ENCODE measurements at places on chromosomes 1 and 21. TPM values are rescaled to one million over a fixed set of nuclear protein-coding genes. Genes with fewer than 3 reads are reported as not detected.
A peak's percentile ranks its signal among the peaks of the same experiment; 100 is the strongest.

NKAIN1 gene
- 35.3 TPM for total RNA-seq

DNA sequence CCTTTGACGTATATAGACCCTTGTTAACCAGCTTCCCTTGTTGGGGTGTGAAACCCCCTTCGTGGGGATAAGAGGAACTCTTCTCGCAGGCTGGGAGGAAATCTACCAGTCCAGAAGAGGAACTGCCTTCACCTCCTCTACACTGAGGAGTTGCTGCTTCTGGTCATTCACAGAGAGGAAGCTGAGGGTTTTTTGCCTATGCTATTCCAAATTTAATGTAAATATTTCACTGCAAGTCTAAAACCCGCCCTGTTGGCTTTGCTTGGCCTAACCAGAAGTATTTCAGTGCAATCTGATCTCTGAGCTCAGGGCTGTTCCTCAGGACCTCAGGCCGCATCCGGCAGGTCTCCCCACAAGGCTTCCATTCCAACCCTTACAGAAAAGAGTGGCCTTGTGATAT is 150.1 kb downstream of the HIVEP3 start:
- H3K4me3 ChIP-seq: no peak overlapping the region
- H3K4me1 ChIP-seq: no peaks in the 10 kb centered on the region
- DNase-seq: no peak
- no peak overlapping the region for H3K27ac ChIP-seq
- H3K27me3 ChIP-seq: no peaks in the 10 kb centered on the region

TFAP2E gene
- 1.5 TPM for total RNA-seq

TMEM61 gene
- 0.44 TPM for total RNA-seq

KRTAP19-7 gene
- total RNA-seq: not detected

- peaks cover 57% of the 10 kb centered on the region for H3K36me3 ChIP-seq
- H3K4me3 ChIP-seq: no peak overlapping the region
- H3K27me3 ChIP-seq: no peaks in the 10 kb centered on the region
- DNase-seq: no peak
These were observed 19.4 kb downstream of the LDLRAD2 start for GRCh38 chr1:21831454-21831970.

DNA sequence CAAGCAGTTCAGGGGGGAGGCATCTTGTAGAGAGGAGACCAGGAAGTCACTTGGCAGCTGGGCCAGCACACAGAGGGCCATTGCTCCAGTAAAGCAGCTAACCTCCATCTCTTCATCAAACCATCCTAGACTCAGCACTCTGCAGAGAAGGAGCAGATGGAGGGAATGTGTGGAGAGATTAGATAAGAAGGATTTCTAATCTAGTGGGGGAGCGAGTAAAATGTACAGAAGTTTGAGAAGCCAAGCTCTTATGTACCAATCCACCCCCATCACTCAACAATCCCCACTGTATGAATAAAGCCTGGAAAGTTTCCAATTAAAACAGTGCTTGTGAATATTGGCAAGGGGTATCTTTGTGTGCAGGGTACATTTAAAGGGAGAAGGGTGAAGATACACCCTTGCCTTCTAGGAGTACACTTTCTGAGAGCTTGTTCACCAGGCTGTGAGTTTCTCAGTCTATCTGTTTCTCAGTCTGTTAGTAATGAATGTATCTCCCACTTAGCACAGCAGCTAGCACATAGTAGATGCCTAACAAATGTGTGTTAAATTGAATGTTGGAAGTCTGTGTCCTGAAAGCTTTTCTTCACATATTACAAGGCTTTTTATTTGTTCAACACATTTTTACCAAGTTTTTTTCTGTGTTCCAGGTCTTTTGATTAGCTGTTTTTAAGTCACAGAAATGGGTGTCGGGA is 142.7 kb upstream of the UBE2U start:
- peaks cover 25% of the 10 kb centered on the region for H3K4me1 ChIP-seq
- H3K27ac ChIP-seq: no peak overlapping the region
- no peak for DNase-seq

GCSAML gene
- total RNA-seq: not detected

DNA sequence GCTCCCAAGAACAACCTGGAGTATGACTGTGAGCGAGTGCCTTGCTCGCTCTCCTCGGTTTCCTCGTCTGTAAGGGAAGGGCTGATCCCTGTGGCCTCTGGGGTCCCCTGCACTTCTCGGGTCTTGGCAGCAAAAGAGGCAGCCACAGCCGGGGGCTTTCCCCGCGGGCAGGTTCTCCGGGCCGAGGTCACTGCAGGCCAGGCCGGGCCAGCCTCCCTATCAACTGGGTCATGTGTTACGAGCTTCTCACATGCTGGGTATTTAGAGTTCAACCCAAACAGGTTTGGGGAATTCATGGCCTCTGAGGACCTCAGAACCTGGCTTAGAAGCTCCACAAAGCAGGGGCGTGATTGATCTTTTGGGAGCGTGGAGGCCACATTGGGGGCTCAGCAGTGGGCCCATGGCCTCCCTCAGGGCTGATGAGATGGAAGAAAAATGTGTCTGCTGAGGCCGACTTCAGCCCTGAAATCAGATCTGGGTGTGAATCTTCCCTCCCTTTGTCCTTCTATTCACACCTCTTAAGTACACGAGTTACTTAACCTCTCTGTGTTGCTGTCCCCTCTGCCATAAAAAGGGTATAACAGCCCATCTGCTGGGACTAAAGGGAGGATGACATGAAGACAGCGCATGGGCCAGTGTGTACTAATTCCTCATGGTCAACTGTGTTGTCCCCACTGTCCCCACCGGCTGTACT is 103.7 kb downstream of the PRDM2 start:
- peaks cover 39% of the 10 kb centered on the region for H3K27me3 ChIP-seq
- H3K4me1 ChIP-seq: peaks cover 27% of the 10 kb centered on the region
- H3K36me3 ChIP-seq: no peaks in the 10 kb centered on the region
- H3K27ac ChIP-seq: no peak overlapping the region
- DNase-seq: no peak

CCT8 gene
- total RNA-seq: 329 TPM

RAB42 gene
- total RNA-seq: 10.1 TPM

DNA sequence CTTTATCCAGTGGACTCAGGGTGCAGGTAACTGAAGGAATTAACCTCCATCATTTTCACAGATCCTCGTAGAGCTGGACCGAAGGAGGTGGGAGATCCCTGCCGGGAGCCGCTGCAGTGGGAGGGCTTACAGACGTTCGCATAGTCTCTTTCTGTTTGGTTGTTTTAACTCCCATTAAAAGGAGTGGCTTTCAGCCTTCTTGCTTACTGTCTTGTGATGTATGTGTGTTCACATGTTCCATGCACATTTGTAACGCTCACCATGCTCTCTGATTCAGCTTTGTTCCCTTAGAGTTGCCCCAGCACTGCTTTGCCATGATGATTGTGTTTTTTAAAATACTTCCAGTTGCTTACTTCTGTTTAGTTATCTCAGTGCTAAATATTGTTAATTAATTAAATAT is 85.8 kb downstream of the ADARB1 start:
- no peak for DNase-seq
- no peaks in the 10 kb centered on the region for H3K27me3 ChIP-seq
- H3K4me3 ChIP-seq: no peak overlapping the region
- no peak overlapping the region for H3K27ac ChIP-seq
- H3K36me3 ChIP-seq: no peaks in the 10 kb centered on the region
- H3K4me1 ChIP-seq: peaks cover 19% of the 10 kb centered on the region

DNA sequence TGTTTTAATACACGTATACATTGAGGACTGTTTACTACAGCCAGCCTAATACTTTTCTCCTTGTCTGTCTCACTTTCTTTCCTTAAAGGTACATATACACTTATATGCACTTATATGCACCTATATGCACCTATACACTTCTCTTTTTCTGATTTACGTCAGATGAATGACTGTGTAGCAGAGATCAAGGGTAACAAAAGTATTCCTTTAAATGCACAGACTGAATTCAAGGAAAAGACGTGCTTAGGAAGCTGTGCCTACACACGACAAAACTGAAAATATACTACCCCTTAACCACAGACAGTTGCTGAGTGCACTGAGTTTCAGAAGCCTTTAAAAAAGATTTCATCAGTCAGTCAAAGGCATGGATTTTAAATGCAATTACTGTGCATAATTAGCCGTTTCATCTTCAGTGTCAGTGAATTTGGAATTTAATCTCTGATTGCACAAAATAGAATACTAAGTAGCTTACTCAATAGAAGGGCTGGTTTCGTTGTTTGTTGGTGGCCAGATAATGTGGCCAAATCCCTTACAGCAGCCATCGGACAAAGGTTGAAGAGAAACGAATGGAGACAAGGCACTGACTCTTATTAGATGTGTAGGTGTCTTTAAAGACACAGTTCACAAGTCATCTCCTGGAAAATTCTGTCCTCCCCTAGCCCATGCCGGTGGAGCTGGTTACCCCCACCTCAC is 38.3 kb upstream of the TARBP1 start:
- no peaks in the 10 kb centered on the region for H3K27me3 ChIP-seq
- no peaks in the 10 kb centered on the region for H3K36me3 ChIP-seq
- H3K27ac ChIP-seq: peak overlapping the region; percentile 57
- peaks cover 26% of the 10 kb centered on the region for H3K4me1 ChIP-seq

DNA sequence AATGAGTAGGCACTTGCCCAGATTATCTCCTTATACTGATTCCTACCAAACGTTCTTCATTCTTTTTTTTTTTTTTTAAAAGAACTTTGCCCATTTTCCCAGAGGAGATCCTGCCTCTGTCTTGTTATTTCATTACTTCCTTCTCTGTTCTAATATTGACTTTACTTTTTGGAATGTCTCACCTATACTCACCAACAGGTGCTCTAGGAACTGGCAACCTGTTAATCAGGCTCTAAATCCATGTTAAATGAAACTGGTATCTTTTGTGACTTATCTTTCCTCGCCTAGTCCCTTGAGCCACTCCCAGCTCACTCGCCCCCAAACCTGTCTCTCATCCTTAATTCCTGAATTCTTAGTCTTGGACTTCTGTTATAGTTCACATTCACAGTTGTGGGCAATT is 1.2 kb upstream of the CRCT1 start:
- no peak for DNase-seq
- no peak overlapping the region for H3K4me3 ChIP-seq
- peaks cover 18% of the 10 kb centered on the region for H3K27me3 ChIP-seq
- no peak overlapping the region for H3K27ac ChIP-seq
- peaks cover 70% of the 10 kb centered on the region for H3K36me3 ChIP-seq

GRCh38 chr1:5221451-5221850 is 567.0 kb downstream of the AJAP1 start:
- H3K27ac ChIP-seq: no peak overlapping the region
- H3K4me1 ChIP-seq: no peaks in the 10 kb centered on the region
- H3K36me3 ChIP-seq: peaks cover 70% of the 10 kb centered on the region
- H3K27me3 ChIP-seq: peaks cover 83% of the 10 kb centered on the region
- DNase-seq: no peak

MAP3K7CL gene
- total RNA-seq: 0.37 TPM

GRCh38 chr1:236492378-236492777 is 31.4 kb upstream of the LGALS8 start:
- H3K27ac ChIP-seq: no peak overlapping the region
- DNase-seq: no peak
- no peaks in the 10 kb centered on the region for H3K36me3 ChIP-seq
- peaks cover 22% of the 10 kb centered on the region for H3K4me1 ChIP-seq

LIN28A gene
- total RNA-seq: 1,150 TPM

RSPO1 gene
- total RNA-seq: 0.11 TPM

PSRC1 gene
- total RNA-seq: 56.9 TPM

DNA sequence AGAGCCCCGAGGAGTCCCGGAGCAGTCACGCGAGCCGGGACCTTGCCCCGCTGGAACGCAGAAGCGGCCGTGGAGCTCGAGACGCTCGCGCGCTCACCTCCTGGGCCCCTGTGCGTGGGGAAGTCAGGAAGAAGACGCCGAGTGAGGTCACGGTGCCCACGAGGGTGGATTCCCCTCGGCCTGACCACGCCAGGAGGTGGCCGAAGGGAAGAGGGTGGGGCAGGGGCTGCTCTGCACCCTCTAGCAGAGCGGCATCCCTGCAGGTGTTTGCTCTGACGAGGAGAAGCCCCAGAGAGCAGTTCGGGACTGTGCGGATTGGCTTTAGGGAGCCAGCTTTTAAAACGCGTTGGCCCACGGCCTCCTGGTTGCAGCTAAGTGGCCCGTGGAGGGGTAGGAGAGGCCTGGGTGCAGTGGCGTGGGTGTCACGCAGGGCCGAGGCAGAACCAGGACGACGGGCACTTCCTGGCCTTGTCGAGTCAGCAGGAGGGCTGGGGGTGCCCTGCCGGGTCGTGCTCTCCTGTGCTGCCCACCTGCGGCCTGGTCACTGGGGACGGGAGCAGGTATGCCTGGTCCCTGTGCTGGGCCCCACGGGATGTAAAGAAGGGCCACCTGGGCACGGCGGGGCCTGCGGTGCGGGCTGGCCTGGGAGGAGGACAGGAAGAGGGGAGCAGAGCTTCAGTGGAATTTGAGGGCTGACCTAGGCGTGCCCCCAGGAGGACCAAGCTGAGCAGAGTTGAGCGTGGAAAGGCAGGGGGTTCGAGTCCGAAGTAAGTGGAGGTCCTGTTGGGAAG is 1.0 kb downstream of the PDXK start:
- peak overlapping the region; percentile 69 for H3K4me3 ChIP-seq
- no peak for DNase-seq
- H3K27ac ChIP-seq: no peak overlapping the region
- peaks cover 5% of the 10 kb centered on the region for H3K36me3 ChIP-seq
- peaks cover 14% of the 10 kb centered on the region for H3K4me1 ChIP-seq

FMOD gene
- 0.05 TPM for total RNA-seq

GRCh38 chr1:230693221-230693620 is 20.7 kb downstream of the AGT start:
- DNase-seq: no peak
- H3K27me3 ChIP-seq: no peaks in the 10 kb centered on the region
- H3K4me3 ChIP-seq: no peak overlapping the region
- peaks cover 13% of the 10 kb centered on the region for H3K4me1 ChIP-seq

DNA sequence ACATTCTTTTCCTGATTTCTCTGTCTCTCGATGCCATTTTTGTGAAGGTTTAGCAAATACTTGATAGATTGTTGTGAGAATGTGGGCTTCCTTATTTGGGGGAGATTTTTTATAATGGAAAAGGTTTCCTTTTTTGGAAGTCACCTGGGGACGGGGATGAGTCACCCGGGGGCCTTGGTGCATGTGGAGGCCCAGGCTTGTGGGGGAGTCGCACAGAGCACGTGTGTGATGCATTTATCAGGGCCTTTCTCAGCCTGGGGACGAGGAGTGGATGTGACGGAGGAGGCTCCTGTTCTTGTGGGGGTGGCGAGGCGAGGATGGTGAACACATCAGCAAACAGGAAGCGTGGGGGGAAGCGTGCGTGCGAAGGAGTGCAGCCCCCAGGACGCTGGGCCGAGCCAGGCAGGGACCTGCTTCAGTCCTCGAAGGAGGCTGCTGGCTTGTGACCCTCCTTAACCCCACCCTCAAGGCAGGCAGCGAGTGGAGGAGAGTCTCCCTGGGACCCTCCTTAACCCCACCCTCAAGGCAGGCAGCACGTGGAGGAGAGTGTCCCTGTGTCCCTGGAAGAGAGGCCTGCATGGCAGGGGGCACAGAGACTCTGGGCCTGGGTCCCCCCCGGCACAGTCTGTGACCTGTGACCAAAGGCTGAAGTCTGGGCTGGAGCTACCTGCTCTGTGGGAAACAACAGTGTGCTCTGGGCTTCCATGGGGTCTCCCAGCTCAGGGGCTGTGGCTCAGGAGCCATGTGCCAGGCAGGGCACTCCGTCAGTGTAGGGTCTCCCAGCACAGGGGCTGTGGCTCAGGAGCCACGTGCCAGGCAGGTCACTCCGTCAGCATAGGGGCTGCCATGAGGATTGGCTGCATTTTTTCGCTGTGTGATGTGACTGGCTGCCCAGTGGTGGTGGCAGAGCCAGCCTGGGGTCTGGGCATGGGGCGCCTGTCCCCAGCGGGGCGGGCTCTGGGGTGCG is 57.2 kb downstream of the AGPAT3 start:
- H3K36me3 ChIP-seq: no peaks in the 10 kb centered on the region
- H3K27ac ChIP-seq: peak overlapping the region; percentile 72
- H3K27me3 ChIP-seq: no peaks in the 10 kb centered on the region

All from WTC11 (cell line).